ENCODE measurements at places on chromosomes 7 and 10. TPM values are rescaled to one million over a fixed set of nuclear protein-coding genes. Genes with fewer than 3 reads are reported as not detected.

The FOXI2 gene
- total RNA-seq = 1.0 TPM

The CNTNAP2 gene
- total RNA-seq = 69.1 TPM

The GNGT1 gene
- 0.26 TPM for total RNA-seq

The IFIT3 gene
- 0.84 TPM for total RNA-seq

GRCh38 chr7:130151591-130152492 is 53.4 kb downstream of the TMEM209 start:
- H3K4me1 ChIP-seq = no peaks in the 10 kb centered on the region
- H3K27me3 ChIP-seq = no peaks in the 10 kb centered on the region
- DNase-seq = no peak
- H3K27ac ChIP-seq = no peak overlapping the region

DNA sequence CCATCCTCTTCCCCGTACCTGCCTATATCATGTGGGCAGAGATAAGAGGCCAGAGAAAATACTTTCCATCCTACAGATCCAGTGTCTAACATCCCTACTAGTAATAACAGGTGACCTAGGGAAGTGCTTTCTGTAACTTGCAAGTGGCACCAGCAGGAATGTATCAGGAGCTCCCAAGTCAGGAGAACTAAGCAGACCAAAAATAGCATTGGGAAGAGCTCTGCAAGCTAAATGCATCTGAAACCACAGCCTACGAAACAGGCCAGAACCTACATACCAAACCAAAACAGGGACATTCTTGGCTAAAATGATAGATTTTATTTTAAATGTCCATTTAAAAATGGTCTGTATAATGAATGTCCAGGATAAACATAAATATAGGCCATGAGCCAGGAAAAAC is 680.8 kb downstream of the PHTF2 start:
- no peak overlapping the region for H3K27ac ChIP-seq
- no peak overlapping the region for H3K4me3 ChIP-seq
- no peak for DNase-seq
- H3K4me1 ChIP-seq = no peaks in the 10 kb centered on the region

DNA sequence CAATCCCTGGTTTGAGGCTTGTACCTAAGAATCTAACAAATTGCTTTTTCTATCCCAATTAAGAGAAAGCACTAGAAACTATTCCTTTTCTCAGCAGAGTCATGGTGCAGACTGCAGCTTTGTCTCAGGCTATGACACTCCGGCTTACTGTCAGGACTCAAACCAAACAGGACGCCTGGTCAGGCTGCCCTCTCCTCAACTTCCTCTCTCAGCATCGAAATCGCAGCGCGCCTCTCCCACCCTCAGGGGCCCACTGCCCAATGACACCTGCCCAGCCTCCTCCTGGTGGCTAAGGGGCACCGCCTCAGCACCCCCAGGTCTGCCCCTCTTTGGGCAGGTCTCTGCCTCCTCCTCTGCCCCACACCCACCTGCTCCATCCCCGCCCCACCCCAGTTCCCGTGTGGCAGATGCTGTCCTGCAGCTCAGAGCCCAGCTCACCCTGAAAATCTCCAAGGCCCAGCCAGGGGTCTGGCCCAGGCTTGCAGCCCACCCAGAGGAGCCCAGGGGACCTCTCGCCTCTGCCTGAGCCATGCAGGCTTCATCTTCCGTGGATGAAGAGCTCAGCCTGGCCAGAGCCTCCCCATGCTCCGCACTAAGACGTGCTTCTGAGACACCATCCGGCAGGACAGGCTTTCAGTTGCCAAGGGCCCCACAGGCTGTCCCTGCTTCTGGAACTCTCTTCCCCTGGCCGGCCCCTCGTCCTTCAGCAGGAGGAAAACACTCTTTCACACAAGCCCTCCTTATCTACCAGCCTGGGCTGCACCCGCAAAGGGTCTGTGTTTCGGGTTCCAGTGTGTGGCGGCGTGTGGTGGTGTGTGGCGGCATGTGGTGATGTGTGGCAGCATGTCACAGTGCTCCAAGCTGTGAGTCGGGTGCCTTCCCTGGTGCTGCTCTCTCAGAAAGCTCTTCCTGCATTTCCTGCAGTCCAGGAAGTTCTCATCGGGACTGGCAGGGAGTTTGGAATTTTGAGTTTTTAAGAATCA is 16.4 kb upstream of the PTPRN2 start:
- H3K4me3 ChIP-seq = no peak overlapping the region
- DNase-seq = no peak
- no peaks in the 10 kb centered on the region for H3K27me3 ChIP-seq
- H3K27ac ChIP-seq = no peak overlapping the region
- H3K4me1 ChIP-seq = no peaks in the 10 kb centered on the region

All from H1 (cell line).